Naive thymus-derived CD4-positive, alpha-beta T cell (primary cell): ENCODE measurements at places on chromosomes 6 and 20. TPM values are rescaled to one million over a fixed set of nuclear protein-coding genes. Genes with fewer than 3 reads are reported as not detected.

GRCh38 chr20:34717230-34718095 lies 13.3 kb downstream of the TP53INP2 start:
- no peak overlapping the region for H3K27ac ChIP-seq
- no peaks in the 10 kb centered on the region for H3K36me3 ChIP-seq
- no peak for DNase-seq
- no peak overlapping the region for H3K4me3 ChIP-seq

Gene RIMS4
- total RNA-seq: not detected

DNA sequence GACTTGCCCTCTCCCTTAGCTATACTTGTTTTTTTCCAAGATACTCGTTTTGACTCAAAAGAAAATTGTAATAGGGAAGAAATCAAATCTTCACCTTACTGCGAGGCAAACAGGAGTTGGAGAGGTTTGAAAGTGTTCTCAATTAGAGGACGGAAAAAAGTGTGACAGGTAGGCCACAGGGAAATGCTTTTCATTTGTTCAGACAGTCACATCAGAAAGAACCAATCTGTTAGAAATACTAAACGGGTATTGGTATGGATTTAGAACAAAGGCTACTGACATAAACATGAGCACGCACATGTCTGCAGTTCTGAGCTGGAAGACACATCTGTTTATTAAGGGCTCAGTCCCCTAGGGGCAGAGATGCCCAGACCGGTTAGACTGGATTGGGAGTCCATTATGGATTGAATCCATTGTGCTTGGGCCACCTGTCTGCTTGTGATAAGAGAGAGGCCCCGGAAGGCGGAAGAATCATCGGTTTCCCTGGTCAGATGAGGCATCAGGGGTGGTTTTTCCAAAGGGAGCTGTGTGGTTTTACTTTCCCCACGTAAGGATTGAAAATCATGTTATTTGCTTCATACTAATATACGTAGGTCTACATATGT lies 220.9 kb upstream of the MYLIP start:
- no peak overlapping the region for H3K4me3 ChIP-seq
- no peaks in the 10 kb centered on the region for H3K36me3 ChIP-seq
- no peak for DNase-seq
- no peaks in the 10 kb centered on the region for H3K4me1 ChIP-seq

DNA sequence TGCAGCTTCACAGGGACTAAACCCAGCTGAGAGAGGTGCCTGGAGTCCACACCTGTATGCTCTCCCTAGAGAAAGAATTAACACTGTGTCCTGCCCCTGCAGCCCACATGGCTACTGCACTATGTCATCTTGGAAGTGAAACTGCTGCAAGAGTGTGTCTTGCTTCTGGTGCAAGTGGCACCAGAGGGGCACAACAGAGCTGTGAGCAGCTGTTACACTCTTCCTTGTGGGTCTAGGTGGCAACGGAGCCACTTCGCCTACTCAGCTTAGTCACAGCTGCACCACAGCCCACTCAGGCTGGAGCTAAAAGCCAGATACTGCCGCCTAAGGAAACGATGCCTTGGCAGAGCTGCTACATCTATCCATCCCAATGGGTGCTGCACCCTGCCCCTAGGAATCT lies 391.4 kb downstream of the COL12A1 start:
- no peaks in the 10 kb centered on the region for H3K27me3 ChIP-seq
- H3K27ac ChIP-seq: no peak overlapping the region
- H3K36me3 ChIP-seq: no peaks in the 10 kb centered on the region
- no peak for DNase-seq
- H3K4me1 ChIP-seq: no peaks in the 10 kb centered on the region

Gene OR2J3
- total RNA-seq: not detected

Gene KCNQ5
- total RNA-seq: 10.6 TPM

DNA sequence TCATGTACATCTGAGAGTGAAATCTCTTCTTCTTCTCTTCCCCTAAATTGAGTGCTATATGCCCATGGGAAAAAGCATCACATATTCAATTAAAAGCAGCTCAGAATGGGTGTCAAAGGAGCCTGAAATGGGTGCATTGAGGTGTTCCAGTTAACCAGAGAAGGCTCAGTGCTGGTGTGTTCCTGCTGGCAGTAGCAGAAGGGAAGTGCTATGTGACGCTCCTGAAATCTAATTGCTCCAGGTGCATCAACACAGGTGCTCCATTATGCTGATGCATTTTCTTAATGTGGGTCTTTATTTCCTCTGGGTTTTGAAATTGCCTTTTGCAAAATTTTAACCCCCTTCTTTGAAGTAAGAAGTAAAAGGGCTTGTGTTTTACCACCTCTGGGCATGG lies 17.9 kb downstream of the SLC22A2 start:
- no peak for DNase-seq
- no peaks in the 10 kb centered on the region for H3K27me3 ChIP-seq
- H3K36me3 ChIP-seq: no peaks in the 10 kb centered on the region
- no peak overlapping the region for H3K4me3 ChIP-seq

DNA sequence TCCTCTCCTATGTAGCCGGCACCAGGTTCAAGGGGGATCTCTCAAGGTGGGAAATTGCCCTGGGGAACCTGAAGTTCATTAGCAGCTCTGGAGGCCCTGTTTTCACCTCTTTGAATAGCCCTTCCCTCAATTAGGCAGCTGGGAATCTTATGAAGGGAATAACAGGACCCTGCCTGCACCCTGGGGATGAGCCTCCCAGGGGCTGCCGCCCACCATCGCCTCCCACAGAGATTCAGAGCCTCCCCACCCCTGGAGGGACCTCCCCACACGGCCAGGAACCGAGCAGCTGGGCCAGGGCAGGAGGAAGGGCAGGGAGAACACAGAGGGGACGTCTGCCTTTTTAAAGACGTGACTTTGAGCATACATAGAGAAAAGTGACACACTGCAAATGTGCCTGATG lies 4.6 kb upstream of the EEF1A2 start:
- H3K4me1 ChIP-seq: no peaks in the 10 kb centered on the region
- no peak overlapping the region for H3K4me3 ChIP-seq
- H3K36me3 ChIP-seq: no peaks in the 10 kb centered on the region

Gene BCAS1
- total RNA-seq: 0.16 TPM

DNA sequence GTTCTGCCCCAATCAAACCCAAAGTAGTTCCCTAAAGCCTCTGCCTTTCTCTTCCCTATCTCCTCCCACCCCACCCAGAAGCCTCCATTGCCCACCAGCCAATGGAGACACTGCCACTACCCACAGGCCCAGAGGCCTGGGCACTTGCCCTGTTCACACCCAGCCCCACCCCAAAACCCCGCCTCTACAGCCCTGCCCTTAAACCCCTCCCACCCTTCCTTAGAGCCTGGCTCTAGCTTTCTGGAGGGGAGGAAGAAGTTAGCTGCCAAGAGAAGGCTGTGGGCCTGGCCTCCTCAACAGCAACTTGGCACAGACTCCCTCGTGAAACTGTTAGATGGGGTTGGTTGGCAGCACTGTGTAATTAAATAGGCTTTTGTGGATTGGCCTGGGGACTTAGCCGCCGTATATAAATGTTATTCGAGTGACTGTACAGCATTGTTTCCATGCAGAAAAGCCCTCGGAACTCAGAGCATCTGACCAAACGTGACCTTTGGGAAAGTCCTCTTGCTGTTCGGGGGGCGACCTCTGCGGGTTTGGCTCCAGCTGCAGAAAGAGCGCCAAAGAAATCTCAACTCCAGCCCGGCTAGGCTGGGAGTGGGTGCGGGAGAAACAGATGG lies 31.4 kb downstream of the COL11A2 start:
- H3K27me3 ChIP-seq: no peaks in the 10 kb centered on the region
- no peaks in the 10 kb centered on the region for H3K36me3 ChIP-seq
- H3K27ac ChIP-seq: no peak overlapping the region
- H3K4me3 ChIP-seq: no peak overlapping the region

DNA sequence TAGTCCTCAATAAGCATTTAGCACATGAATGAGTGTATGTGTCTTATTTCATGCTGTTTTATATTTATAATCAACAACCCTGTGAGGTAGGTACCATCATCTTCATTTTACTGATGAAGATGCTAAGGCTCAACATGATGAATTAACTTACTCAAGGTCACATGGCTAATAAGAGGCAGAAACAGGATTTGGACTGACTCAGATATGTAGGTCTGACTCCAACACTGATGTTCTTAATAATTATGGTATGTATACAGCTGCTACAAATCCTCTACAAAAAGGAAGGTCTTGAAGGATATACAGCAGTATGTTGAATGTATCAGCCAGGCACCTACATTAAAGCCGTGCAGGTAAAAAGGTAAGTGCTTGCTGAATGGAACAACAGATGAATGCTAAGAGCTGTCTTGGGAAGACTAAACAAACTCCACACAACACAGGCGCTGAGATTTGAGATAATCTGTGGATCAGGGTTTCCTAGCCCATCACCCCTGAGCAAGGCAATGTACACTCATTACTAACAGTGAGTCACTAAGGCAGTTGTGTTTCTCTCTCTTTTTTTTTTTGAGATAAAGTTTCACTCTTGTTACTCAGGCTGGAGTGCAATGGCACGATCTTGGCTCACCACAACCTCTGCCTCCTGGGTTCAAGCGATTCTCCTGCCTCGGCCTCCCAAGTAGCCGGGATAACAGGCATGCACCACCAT lies 31.9 kb downstream of the TTI1 start:
- peaks cover 3% of the 10 kb centered on the region for H3K36me3 ChIP-seq
- no peak for DNase-seq
- H3K4me3 ChIP-seq: no peak overlapping the region
- no peak overlapping the region for H3K27ac ChIP-seq
- no peaks in the 10 kb centered on the region for H3K27me3 ChIP-seq
- H3K4me1 ChIP-seq: no peaks in the 10 kb centered on the region

DNA sequence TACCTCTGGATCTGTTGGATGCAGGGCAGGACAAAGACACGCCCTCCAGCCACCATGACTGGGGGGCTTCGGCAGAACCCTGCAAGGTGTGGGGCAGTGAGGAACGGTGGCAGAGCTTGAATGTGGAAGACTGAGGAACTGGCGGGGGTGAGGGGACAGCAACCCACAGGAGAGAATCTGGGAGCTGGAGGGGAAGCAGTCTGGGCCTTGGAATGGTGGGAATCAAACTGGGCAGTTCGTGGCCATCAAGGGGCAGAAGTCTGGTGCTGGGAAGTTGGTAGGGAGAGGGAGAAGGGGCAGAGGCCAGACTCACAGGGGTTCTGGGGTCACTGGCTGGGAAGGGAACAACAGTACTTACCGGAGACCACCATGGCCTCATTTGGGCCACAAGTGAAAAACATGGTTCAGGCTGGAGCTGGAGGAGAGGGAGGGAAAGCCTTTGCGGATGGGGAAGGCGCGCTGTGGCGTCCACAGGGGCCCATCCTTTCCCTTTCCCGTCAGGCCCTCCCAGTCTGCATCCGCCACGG lies 635 bp downstream of the FLOT1 start:
- DNase-seq: no peak
- peak overlapping the region; percentile 83 for H3K27ac ChIP-seq
- H3K36me3 ChIP-seq: peaks cover 11% of the 10 kb centered on the region

Gene C6orf58
- total RNA-seq: not detected in 2 replicates

Gene SLC22A3
- not detected for total RNA-seq

Gene CLVS2
- not detected for total RNA-seq

DNA sequence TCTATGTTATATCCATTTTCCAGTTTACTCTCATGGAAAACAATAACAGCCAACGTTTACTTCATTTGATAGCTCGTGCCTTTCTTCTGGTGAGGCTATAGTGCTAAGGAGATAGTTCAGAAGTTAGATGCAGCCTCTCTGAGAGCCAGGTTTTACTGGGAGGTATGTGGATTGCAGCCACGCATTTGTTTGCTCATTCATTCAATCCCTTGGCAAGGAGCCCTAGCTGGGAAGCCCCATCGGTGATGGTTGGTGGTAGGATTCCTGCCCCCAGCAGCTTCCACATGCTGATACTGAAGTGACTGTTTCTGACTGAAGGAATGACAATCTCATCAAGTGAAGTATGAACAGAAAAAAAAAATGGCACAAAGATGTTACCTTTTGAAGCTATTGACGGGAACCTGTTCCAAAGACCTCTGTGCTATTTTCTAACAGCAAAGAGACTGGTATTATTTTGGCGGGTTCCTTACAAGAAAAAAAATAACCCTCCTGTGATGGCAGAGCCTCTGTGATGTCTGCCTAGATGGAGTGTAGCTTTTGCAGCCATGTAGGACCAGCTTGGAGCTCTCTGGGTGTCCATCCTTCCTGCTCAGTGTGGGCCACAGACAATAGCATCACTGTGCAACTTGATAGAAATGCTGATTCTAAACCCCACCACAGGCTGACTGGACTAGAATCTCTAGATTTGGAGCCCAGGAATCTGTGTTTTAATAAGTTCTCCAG lies 30.6 kb downstream of the SNAP25 start:
- no peaks in the 10 kb centered on the region for H3K27me3 ChIP-seq
- H3K4me3 ChIP-seq: no peak overlapping the region

Gene ISM1
- 1.9 and 2.3 TPM in 2 replicates for total RNA-seq

DNA sequence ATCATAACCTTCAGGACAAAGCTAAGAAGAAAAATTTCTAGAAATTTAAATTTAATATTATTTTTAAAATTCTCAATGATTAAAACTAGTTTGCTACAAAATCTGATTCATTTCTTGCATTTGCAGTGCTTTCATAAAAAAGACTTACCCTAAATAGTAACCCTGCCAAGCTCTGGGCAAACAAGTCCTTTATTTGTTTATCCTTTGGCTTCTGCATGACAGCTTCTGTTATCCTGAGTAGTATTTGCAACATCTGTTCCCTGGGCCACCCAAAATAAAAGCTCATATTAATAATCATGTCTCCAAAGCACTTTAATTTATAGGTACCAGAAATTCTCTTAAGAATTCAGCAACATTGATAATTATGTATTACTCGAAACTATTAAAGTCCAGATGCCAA lies 101.3 kb downstream of the RALGAPA2 start:
- DNase-seq: no peak
- no peaks in the 10 kb centered on the region for H3K27me3 ChIP-seq
- no peaks in the 10 kb centered on the region for H3K4me1 ChIP-seq
- no peak overlapping the region for H3K4me3 ChIP-seq
- no peaks in the 10 kb centered on the region for H3K36me3 ChIP-seq

- DNase-seq: no peak
- no peak overlapping the region for H3K4me3 ChIP-seq
- H3K4me1 ChIP-seq: no peaks in the 10 kb centered on the region
- H3K27me3 ChIP-seq: no peaks in the 10 kb centered on the region
These were observed 85.3 kb downstream of the DLGAP4 start for GRCh38 chr20:36391456-36391855.

DNA sequence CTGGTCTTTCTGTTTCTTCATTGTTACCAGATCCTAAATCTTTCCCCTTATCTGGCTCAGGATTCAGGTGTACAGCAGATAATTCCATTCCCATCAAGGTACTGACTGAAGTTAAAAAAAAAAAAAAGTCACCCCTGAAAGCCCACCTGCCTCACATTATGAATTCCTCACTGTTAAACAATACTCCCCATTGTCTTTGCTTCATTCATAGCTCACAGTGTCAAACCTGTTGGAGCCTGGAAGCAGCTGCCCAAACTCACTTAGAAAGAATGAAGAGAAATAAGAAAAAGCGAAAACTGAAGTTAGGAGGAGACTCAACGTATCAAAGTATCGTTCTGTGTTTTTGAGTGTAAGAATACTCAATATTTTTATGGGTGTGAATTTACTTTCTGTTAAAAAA lies 1.8 kb upstream of the DCBLD1 start:
- peaks cover 8% of the 10 kb centered on the region for H3K4me1 ChIP-seq
- no peak overlapping the region for H3K27ac ChIP-seq
- no peak overlapping the region for H3K4me3 ChIP-seq
- no peaks in the 10 kb centered on the region for H3K36me3 ChIP-seq

Gene NQO2
- 26.2 TPM for total RNA-seq

GRCh38 chr20:56588996-56589395 lies 40.1 kb upstream of the TFAP2C start:
- no peak overlapping the region for H3K4me3 ChIP-seq
- DNase-seq: no peak
- H3K4me1 ChIP-seq: no peaks in the 10 kb centered on the region
- H3K27ac ChIP-seq: no peak overlapping the region
- H3K36me3 ChIP-seq: no peaks in the 10 kb centered on the region
- no peaks in the 10 kb centered on the region for H3K27me3 ChIP-seq

- H3K36me3 ChIP-seq: no peaks in the 10 kb centered on the region
- H3K27me3 ChIP-seq: no peaks in the 10 kb centered on the region
- DNase-seq: peak; percentile 71
- H3K4me3 ChIP-seq: peak within 1 kb of the TSS; percentile 89
- peaks cover 32% of the 10 kb centered on the region for H3K4me1 ChIP-seq
These were observed at the start of gene CD164 for GRCh38 chr6:109381747-109382575. Gene CD164, minus strand, starts transcription at chr6:109382467. Its CDS starts 89 bp downstream, at chr6:109382378.
